Astrocyte (in vitro differentiated cells and primary cell): ENCODE measurements at places on chromosomes 12 and 14.

- no peak overlapping the region for H3K27ac ChIP-seq
- DNase-seq = peak; percentile 18
These were observed 35.7 kb upstream of the TMEM263 start for GRCh38 chr12:106919910-106920544.

DNA sequence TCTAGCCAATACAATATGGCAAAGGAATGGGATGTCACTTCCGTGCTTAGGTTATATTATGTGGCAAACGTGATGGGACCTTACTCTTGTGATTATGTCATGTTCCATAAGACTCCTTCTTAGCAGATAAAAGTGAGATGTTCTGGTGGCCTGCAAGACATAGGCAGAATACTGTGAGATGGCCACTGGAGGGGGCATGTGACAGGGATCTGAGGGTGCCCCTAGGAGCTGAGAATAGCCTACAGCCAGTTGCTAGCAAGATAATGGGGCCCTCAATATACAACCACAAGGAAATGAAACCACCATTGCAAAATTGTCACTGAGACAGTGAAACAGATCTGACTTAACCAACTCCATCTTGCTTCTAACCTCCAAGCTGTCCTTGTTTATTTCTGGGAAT, 151.4 kb upstream of the SSTR1 start:
- no peak overlapping the region for H3K27ac ChIP-seq
- no peaks in the 10 kb centered on the region for H3K4me1 ChIP-seq
- H3K36me3 ChIP-seq = no peaks in the 10 kb centered on the region
- DNase-seq = no peak

- no peak overlapping the region for H3K27ac ChIP-seq
- no peak overlapping the region for H3K4me3 ChIP-seq
- no peak for DNase-seq
- no peaks in the 10 kb centered on the region for H3K4me1 ChIP-seq
- H3K36me3 ChIP-seq = no peaks in the 10 kb centered on the region
These were observed 151.8 kb upstream of the NTF3 start for GRCh38 chr12:5280086-5280485.

DNA sequence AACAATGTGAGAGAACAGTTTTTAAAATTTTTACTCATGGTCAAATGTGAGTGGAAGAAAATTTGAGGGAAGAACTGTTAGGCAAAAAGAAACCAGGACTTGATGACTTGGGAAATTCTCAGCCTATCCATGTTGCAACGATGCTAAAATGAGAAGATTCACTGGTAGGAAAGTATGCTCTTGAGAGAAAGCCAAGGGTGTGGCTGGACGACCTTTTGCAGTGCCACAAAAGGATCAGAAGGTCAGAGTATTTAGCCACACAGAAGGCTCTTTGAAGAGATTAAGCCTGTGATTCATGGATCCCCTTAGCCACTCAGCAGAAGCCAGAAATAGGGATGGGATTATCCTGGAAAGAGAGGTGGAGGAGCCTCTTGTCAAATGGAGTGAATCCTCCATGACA, 336.8 kb downstream of the LRIG3 start:
- H3K4me3 ChIP-seq = no peak overlapping the region
- H3K4me1 ChIP-seq = no peaks in the 10 kb centered on the region
- H3K27ac ChIP-seq = no peak overlapping the region
- H3K36me3 ChIP-seq = no peaks in the 10 kb centered on the region
- DNase-seq = peak; percentile 37
- H3K27me3 ChIP-seq = no peaks in the 10 kb centered on the region

DNA sequence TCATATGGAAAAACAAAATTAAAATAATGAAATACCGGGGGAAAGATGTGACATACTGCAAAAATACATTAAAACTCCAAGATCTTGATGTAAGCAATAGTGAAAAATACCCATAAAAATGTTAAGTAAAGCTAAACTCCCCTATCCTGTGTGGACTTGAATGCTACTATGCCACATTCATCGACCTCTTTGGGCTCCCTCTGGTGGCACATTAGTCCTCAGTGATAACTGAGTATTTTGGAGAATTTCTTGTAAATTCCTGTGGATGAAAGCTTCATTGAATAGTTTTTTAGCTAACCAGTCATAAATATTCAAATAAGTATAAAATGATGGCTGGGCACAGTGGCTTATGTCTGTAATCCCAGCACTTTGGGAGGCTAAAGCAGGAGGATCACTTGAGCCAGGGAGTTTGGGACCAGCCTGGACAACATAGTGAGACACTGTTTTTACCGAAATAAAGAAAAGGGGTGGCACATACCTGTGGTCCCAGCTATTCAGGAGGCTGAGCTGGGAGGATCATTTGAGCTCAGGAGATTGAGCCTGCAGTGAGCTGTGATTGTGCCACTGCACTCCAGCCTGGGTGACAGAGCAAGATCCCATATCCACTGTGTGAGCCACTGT, 42.4 kb upstream of the SGPP1 start:
- no peaks in the 10 kb centered on the region for H3K27me3 ChIP-seq
- H3K4me3 ChIP-seq = no peak overlapping the region
- DNase-seq = peak; percentile 39
- no peaks in the 10 kb centered on the region for H3K36me3 ChIP-seq

GRCh38 chr12:61916831-61917230, 343.4 kb upstream of the USP15 start:
- no peaks in the 10 kb centered on the region for H3K4me1 ChIP-seq
- H3K36me3 ChIP-seq = no peaks in the 10 kb centered on the region
- no peak overlapping the region for H3K4me3 ChIP-seq
- H3K27ac ChIP-seq = no peak overlapping the region

GRCh38 chr12:50132505-50133135, 20.6 kb downstream of the COX14 start:
- peaks cover 57% of the 10 kb centered on the region for H3K36me3 ChIP-seq
- no peak overlapping the region for H3K4me3 ChIP-seq
- no peak overlapping the region for H3K27ac ChIP-seq
- H3K4me1 ChIP-seq = no peaks in the 10 kb centered on the region
- H3K27me3 ChIP-seq = no peaks in the 10 kb centered on the region

GRCh38 chr12:108853981-108854446, 3.4 kb downstream of the SSH1 start:
- H3K4me3 ChIP-seq = peak overlapping the region; percentile 10
- H3K27me3 ChIP-seq = no peaks in the 10 kb centered on the region
- peaks cover 15% of the 10 kb centered on the region for H3K36me3 ChIP-seq
- DNase-seq = peak; percentile 93
- H3K27ac ChIP-seq = peak overlapping the region; percentile 100

DNA sequence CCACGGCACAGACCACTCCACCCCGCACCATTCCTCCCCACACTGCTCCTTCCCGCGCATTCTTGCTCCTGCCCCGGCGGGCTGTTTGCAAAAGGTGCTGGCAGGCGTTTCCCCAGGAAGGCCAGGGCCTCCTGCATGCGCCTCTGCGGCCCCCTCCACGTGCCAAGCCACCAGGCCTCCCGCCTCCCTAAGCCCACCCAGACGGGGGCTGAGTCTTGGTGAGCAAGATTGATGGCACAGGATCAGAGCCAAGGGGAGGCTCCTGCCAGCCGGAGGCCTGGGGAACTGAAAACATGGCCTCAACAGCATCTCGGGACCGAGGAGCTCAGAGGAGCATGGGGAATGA, 328.3 kb upstream of the DIO3 start:
- no peaks in the 10 kb centered on the region for H3K36me3 ChIP-seq
- peaks cover under 1% of the 10 kb centered on the region for H3K27me3 ChIP-seq
- no peak for DNase-seq
- no peaks in the 10 kb centered on the region for H3K4me1 ChIP-seq

DNA sequence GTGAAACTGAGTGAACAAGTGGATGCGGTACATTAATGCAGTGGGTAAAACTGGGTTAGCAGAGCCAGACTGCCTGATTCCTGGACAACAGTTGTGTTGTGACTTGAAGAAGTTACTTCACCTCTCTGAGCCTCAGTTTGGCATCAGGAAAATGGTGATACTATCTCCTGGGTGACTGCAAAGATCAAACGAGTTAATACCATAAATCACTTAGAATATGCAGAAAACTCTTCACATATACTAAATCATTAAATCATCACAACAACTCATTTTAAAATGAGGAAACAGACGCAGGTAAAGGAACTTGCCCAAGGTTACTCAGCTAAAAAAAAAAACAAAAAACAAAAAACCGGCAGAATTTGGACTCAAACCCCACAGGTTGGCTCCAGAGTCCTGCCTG, 811 bp downstream of the MTERF2 start:
- H3K27me3 ChIP-seq = no peaks in the 10 kb centered on the region
- peak overlapping the region; percentile 71 for H3K4me3 ChIP-seq
- no peaks in the 10 kb centered on the region for H3K36me3 ChIP-seq
- H3K4me1 ChIP-seq = peaks cover 6% of the 10 kb centered on the region
- DNase-seq = no peak
- H3K27ac ChIP-seq = peak overlapping the region; percentile 82

DNA sequence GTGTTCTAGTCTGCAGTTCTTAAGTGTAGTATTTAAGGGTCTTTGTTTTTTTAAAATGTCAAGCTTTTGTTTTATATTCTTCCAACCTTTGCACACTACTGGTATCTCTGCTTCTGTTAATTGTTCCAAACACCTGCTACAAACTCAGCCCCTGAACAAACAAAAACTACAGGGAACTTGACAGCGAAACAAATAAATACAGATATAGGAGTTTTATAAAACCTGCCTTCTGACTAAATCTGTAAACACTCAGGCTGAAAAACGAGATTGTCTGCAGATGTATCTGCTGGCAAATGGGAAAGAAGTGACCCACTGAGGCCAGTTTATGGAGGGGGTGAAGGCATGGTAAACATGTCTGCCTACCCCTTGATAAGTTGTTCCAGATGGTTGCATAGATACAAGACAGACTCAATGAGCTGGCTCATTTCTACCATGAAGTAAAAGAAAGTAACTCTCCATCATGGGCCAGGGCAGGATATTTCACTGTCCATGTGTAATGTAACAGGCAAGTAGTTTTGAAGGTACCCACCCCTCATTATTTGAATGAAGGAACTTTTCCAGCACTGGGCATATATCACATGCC, 75.6 kb downstream of the LMO3 start:
- DNase-seq = no peak
- H3K4me3 ChIP-seq = no peak overlapping the region
- H3K4me1 ChIP-seq = no peaks in the 10 kb centered on the region
- no peak overlapping the region for H3K27ac ChIP-seq

GRCh38 chr14:86997271-86997670, 995.7 kb downstream of the GALC start:
- no peaks in the 10 kb centered on the region for H3K4me1 ChIP-seq
- H3K27me3 ChIP-seq = no peaks in the 10 kb centered on the region
- DNase-seq = no peak
- no peak overlapping the region for H3K4me3 ChIP-seq
- H3K27ac ChIP-seq = no peak overlapping the region

DNA sequence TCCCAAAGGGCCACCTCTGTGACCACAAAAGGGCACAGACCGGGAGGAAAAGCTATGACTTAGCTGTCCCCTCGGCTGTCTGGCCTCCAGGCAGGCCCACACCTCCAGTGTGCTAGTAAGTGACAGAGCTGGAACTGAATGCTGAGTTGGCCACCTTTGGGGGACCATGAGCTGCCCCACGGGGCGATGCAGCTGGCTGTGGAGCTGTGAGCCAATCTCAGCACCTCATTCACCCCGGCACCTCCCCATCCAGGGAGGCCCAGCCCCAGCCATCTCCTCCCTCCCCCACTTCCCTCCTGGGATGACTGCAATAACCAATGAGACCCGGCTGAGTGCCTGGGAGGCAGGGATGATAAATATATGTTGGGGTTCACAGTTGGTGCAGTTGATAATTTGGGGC, 12.2 kb upstream of the TESC start:
- H3K4me1 ChIP-seq = no peaks in the 10 kb centered on the region
- no peaks in the 10 kb centered on the region for H3K36me3 ChIP-seq
- DNase-seq = no peak
- H3K27me3 ChIP-seq = peaks cover 5% of the 10 kb centered on the region
- H3K4me3 ChIP-seq = no peak overlapping the region

- DNase-seq = peak; percentile 7
- H3K27me3 ChIP-seq = no peaks in the 10 kb centered on the region
- H3K4me1 ChIP-seq = no peaks in the 10 kb centered on the region
- no peak overlapping the region for H3K4me3 ChIP-seq
These were observed 80.0 kb upstream of the PTPRQ start for GRCh38 chr12:80364056-80364455.

DNA sequence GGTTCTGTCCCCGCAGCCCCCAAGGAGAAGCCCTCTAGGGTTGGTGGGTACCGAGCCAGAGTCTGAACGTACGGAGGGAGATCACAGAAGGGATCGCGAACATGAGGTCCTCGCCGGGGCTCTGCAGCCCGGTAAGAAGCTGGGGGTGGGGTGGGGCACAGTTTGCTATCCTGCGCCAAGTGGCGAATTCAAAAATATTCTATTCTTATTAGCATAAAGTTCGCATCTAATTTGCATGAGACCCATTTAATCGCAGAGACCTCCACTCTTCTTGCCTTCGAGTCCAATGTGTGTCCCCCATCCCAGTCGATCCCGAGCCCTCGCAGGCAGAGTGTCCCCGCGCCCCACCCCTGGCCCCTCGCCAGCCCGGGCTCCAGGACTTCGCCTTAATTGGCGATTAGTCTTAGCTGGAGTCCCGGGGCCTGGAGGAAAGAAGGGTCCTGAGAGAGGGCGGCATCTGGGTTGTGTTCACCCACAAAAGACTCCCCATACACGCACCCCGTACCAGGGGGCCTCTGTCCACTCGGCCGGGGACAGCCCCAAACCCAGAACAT, 604 bp upstream of the ARHGEF25 start:
- H3K27ac ChIP-seq = no peak overlapping the region
- no peaks in the 10 kb centered on the region for H3K27me3 ChIP-seq
- H3K36me3 ChIP-seq = no peaks in the 10 kb centered on the region
- H3K4me1 ChIP-seq = peaks cover 14% of the 10 kb centered on the region
- no peak for DNase-seq

GRCh38 chr14:71739273-71739990, 192.8 kb upstream of the RGS6 start:
- no peak overlapping the region for H3K4me3 ChIP-seq
- H3K36me3 ChIP-seq = peaks cover 22% of the 10 kb centered on the region
- peaks cover 5% of the 10 kb centered on the region for H3K4me1 ChIP-seq
- DNase-seq = no peak
- H3K27me3 ChIP-seq = no peaks in the 10 kb centered on the region
- H3K27ac ChIP-seq = no peak overlapping the region

DNA sequence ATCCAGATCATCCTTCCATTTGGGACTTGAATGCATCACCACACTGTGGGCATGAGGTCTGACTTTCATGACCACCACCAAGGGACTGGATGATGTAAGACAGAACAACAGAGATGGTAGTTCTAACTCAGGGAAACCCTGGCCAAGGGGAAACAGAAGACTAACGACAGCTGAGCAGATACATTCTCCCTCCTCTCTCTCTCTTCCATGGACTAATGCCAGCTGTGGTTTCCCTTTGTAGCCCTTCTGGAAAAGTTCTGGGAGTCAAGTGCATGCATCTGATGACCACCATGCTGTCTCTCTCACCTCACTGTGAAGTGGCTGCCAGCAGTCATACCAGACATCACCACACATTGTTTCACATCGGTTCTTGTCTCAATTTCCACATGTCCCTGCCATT, 3.4 kb downstream of the TAS2R30 start:
- H3K27me3 ChIP-seq = no peaks in the 10 kb centered on the region
- peak; percentile 3 for DNase-seq
- no peaks in the 10 kb centered on the region for H3K4me1 ChIP-seq
- H3K36me3 ChIP-seq = no peaks in the 10 kb centered on the region

GRCh38 chr14:42719391-42719790, 1112.7 kb downstream of the LRFN5 start:
- H3K27ac ChIP-seq = no peak overlapping the region
- no peaks in the 10 kb centered on the region for H3K4me1 ChIP-seq
- no peak overlapping the region for H3K4me3 ChIP-seq
- H3K36me3 ChIP-seq = no peaks in the 10 kb centered on the region
- no peak for DNase-seq

- no peaks in the 10 kb centered on the region for H3K27me3 ChIP-seq
- H3K36me3 ChIP-seq = no peaks in the 10 kb centered on the region
- peak; percentile 39 for DNase-seq
- H3K4me1 ChIP-seq = peaks cover 3% of the 10 kb centered on the region
These were observed 130.7 kb downstream of the OTOGL start for GRCh38 chr12:80230068-80230467.
